ENCODE measurements at places on chromosomes 2 and 18. TPM values are rescaled to one million over a fixed set of nuclear protein-coding genes. Genes with fewer than 3 reads are reported as not detected.

- no peak for DNase-seq
Observed at GRCh38 chr2:31317396-31317795, 83.4 kb downstream of the EHD3 start.

The CPO gene
- total RNA-seq = 0.73 TPM

DNA sequence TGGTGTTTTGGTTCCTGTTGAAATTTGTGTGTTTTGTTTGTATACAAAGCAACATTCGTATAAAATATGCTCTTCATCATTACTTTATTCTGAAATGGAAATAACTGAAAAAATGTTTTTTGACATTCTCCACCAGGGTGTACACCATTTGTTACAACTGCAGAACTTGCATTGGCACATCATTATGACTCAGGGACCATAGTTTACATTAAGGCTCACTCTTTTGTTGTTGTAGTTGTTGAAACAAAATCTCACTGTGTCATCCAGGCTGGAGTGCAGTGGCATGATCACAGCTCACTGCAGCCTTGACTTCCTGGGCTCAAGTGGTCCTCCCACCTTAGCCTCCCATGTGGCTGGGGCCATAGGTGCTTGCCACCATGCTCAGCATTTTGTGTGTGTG is 676.6 kb downstream of the TDRD15 start:
- DNase-seq = no peak

DNA sequence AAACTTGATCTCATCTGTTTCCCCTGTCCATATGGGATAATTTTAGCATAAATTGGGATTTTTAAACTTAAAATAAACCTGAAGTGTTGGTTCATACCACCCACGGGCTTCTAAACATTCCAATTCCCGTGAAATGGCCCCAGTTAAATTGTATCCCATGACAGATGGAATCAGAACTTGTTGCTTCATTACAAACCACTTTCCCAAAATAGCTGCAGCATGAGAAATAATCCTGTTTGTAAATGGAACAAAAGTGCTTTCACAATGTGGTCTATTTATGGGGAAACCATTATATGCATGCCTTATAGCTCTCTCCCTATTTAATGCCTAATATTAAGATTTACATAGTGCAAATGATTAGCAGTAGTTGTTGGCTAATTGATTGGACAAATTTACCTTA is 15.9 kb downstream of the SCG2 start:
- DNase-seq = no peak

DNA sequence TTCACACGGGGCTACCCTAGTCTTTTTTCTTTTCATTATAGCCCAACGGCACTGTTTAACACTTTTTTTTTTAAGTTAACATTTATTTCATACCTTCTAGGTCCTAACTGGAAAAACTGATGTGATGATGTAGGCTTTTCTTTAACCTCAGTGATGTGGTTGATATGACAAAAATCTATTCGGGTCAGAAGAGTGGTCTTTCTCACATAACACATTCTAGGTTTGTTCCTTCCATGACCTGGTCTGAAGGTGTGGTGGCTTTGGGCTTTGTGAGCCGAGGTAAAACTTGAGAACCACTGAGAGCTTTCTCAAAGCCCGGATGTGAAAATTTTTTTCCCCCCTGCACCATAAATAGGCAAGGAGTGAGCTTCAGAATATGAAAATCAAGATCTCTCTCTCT is 44.2 kb downstream of the GPD2 start:
- DNase-seq = no peak

The TRAK2 gene
- total RNA-seq = 82.2 TPM

DNA sequence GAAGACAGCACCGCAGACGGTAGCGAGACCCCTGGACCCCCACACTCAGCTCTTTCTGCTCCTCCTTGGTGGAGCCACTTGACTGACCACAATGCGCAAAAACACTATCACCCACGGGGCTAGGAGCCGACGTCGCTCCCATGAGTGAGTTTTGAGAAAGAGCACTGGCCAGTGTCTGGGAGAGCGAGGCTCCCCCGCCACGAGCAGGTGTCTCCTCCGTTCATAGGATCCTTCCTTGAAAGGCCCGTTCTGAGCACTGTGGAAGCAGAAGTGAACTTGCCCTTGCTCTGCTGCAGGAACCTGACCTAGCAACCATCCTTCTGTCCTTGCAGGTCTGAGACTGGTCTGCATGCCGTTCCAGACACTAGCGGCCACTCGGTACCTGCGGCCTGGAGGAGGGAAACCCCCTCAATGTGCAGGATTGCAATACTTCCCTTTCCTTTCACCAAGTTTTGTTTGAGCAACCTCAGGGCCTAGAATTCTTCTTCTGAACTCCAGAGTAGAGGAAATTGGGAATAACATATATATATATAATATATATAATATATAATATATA is 12.9 kb upstream of the ZNF516 start:
- DNase-seq = peak; percentile 33

- DNase-seq = no peak
Observed at GRCh38 chr18:52228166-52228565, 111.8 kb upstream of the DCC start.

DNA sequence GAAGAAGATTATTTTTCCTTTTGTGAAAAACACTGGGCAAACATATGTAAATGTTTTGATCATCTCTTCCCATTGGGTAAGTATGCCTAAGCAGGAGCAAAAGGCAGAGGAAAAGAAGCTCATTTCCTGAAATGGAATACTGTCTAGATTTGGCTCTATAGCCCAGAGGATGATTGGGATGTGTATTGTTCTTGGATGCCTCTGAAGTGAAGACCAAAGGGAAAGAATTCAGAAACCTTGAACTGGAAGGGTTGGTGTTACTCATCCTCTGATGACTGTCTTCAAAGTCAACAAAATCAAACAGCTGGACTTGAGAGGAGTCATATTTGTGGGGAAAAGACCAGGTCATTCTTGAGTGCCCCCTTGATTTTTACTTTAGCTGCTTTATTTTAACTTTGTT is 112.6 kb upstream of the NT5C1B start:
- DNase-seq = no peak

The TXNDC2 gene
- total RNA-seq = not detected

GRCh38 chr2:72990695-72991438 is 73.5 kb downstream of the EMX1 start:
- DNase-seq = no peak

The BBS5 gene
- total RNA-seq = 2.7 TPM

The KLHL14 gene
- total RNA-seq = 0.12 TPM

GRCh38 chr2:61456746-61457420 is 14.0 kb downstream of the USP34 start:
- DNase-seq = no peak

DNA sequence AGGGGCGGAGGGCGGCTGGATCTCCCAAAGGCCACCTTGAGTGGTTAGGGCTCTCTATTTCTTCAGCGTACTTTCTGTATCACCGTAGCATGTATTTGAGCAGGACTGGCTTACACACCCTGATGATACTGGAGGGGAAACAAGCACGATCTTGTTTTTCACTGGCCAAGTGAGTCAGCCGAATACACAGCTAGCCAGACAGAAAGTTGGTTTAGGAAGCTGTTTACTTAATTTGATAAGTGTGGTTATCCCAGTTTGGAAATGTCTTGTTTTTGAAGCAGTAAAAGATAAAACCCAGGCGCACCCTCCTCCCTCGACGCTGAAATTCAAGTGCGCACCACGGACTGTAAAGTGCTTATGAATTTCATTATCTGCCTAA is 582 bp downstream of the RIOK3 start:
- no peak for DNase-seq

GRCh38 chr18:60445341-60445740 is 72.8 kb upstream of the MC4R start:
- DNase-seq = no peak

DNA sequence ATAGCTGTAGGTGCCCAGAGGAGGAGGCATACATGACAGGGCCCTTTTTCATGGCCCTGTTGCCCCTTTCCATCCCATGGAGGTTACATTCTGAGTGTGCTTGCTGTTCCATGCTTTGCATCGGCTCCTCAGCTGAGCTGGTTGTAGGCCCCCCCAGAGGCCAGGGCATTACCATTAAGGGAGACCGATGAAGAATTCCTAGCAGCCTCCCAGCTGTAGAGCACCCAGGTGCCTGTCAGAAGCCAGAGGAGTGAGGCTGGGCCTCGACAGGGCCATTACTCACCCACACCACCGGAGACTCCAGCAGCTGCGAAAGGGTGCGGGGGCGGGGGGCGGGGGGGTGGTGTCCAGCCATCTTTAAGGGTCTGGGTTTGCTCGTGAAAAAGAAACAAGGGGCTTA is 72.2 kb downstream of the GALNT14 start:
- DNase-seq = no peak

The C2orf80 gene
- total RNA-seq = not detected

GRCh38 chr2:64463781-64464180 is 9.8 kb downstream of the LGALSL start:
- DNase-seq = no peak

The TTC27 gene
- 10.2 TPM for total RNA-seq

- DNase-seq = no peak
Observed at GRCh38 chr18:61666876-61667590, 225.8 kb downstream of the RNF152 start.

- no peak for DNase-seq
Observed at GRCh38 chr2:173271825-173272224, 82.8 kb upstream of the CDCA7 start.

DNA sequence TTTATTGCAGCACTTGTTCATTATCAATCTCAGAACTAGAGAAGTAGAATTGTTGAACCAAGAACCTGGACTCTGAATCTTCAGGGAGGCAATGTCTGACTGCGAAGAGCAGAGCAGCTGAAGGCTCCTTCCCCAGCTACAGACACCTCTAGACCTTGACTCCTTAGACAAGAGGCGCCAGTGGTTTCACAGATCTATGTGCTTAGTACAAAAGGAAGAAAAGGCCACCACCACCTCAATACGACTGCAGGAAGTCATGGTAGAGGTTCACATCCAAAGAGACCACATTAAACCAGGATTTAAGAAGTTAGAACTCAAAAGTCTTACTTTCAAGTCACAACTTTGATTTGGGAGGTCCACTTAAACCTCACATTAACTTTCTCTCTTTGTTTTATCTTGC is 158.1 kb upstream of the VRK2 start:
- DNase-seq = no peak
